NCI-H1436 (cell line): ENCODE measurements at places on chromosomes 12 and 14.

- no peak for DNase-seq
Observed at GRCh38 chr12:117674313-117674712, 294.5 kb downstream of the KSR2 start.

DNA sequence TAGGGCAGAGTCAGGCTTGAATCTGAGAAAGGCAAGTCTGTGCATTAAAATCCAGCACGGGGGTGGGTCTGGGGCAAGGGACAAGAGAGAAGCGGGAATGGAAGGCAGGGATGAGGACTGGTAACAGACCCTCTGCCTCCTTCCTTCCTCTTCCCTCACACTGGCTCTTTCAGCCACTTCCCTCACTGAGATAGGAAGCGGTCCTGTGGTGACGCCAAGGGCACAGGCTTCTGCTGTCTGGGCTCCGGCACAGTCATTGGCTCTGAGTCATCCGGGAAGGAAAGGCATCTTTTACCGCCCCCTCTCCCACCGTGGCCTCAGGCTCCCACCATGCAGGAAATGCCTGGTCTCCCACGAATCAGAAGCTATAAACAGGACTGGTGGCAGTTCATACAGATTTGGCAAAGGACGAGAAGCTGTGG is 70.2 kb downstream of the ETV6 start:
- DNase-seq: no peak

- no peak for DNase-seq
Observed at GRCh38 chr12:19194963-19195362, 65.4 kb downstream of the PLEKHA5 start.

DNA sequence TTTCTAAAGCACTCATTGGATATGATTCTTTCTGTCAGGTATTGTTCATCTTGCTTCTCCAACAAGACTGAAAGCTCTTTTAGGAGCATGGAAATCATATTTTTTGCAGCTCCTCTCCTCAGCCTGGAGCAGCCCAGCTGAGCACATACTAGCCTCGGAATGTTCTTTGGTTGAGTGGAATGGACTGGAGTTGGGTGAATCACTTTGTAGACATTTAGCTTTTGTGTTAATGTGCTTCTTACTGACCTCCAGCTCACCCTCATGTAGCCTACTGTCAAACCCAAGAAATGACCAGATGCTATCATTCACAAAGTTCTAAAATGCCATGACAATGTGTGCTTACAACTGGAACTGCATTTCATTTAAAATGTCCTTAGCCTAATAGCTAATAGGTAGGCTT is 161.1 kb downstream of the NUAK1 start:
- DNase-seq: no peak

DNA sequence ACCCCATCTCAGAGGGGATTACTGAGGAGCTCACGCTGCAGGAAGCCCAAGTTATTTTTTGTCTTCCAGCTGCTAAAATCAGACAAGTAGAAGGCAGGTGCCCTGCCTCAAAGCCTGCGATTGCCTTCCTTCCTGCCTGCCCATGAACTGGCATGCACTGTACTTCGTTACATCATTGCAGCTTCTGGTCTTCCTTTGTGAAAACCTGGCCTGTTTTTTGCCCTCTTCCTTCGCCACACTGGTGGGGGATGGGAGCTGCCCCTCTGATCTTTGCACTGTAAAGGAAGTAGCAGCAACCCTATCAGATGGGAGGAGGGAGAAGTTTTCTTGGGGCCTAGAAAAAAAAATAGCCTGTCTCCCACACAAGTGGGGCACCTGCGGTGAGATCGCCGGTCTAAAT is 1098.7 kb downstream of the BCL11B start:
- no peak for DNase-seq

- no peak for DNase-seq
Observed at GRCh38 chr12:122137681-122138080, 36.3 kb downstream of the IL31 start.

DNA sequence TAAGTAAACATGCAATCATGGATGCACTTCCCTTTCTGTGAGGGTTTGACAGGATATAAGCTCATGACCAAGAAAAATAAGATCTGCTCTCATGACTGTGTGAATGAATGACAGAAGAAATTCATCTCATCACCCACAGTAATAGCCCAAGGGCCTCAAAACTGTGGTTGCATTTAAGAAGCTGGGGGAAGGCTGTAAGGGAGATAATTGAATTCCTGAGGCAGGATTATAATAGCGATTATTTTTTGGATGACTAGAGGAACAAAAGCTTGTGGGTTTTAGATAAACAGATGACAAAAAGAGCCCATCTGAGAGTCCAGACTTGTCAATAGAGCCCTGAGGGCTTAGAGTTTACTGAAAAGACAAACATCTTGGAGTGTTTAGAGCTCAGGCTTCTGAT is 161.2 kb downstream of the NTF3 start:
- DNase-seq: no peak

DNA sequence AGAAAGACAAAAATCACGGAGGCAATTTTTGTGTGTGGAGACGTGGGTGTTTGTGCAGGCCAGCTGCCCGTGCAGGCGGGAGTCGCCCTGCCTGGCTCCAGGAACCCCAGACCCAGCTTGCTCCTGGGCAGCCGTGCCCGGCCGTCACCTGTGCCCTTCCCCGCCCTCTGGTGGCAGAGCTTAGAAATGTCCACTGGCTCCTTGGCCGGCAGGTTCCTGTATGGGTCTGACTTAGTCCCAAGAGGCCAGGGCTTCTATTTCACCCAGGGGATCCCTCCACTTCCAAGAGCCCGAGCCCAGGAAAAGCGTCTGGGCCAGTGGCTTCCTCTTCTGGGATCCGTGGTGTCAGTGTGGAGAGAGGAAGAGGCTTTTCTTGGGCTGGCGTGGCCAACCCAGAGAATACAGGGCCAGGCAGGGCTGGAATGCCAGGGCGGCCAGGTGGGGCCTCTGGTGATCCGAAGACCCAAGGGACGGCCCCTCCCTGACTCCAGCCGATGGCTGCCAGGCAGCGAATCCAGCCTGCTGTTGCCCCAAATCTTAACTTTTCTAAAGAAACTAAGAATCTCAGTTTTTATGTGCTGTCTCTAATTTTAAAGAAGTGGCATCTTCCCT is 120.9 kb downstream of the TMEM132C start:
- peak; percentile 53 for DNase-seq

DNA sequence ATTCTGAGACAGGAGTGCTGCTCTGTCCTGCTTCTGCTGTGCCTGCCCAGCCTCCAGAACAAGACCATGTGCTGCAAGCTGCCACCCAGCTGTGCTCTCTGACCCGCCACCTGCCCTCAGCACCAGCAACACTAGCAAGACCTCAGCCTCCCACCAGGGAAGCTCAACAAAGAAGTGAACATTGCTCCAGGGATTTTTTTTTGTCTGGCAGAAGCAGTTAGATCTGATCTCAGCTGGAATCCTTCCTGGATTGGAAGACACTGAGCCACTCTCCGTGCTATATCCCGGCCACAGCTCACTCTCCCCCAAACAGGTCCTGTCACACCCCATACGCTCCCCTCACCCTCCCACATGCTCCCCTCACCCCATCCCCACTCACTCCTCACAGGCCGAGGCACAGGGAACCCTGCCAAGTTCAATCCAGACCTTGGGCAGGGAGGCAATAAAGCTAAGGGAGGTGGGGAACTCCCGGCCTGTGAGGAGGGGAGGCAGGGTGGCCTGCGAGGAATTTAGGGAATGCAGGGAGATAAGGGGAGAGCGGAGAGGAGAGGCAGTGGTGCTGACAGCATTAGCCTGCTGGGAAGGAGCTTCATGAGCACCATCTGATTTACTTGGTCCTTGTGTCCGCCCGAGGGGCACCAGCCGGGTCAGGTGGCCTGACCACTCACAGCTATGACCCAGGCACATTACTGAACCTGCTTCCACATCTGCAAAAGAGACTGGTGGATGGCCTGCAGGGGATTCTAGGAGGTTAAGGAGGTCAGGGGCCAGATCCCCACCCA is 29.7 kb downstream of the CCDC85C start:
- no peak for DNase-seq

GRCh38 chr14:31994391-31995033 is 82.6 kb upstream of the ARHGAP5 start:
- no peak for DNase-seq

GRCh38 chr12:102873077-102873476 is 44.0 kb downstream of the PAH start:
- DNase-seq: no peak

DNA sequence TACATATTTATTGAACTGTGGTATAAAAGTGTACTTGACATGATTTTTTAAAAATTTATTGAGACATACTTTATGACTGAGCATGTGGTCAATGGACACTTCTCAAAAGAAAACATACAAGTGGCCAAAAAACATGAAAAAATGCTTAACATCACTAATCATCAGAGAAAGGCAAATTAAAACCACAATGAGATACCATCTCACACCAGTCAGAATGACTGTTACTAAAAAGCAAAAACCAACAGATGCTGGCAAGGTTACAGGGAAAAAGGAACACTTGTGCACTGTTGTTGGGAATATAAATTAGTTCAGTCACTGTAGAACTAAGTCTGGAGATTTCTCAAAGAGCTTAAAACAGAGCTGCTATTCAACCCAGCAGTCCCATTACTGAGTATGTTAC is 1177.6 kb downstream of the GALC start:
- DNase-seq: no peak

DNA sequence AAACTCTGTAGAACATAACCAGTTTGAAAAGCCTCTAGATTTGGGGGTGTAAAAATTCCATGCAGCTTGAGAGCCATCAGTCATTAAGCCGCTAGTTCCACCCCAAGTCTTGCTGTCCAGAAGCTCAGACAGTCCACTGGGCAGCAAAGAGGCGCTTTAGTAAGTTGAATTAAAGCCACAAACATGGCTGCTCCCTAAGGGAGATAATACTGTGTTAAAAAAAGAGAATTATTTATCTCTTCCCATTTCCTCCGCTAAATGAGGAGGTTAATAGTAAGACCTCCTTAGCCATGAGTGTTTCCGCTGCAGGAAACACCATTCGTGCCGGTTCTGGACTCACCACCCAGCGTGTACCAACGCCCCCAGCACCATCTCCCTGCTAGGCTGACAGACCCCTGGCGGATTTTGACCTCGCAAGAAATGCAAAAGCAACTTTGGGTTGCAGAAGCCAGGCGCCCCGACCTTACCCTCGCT is 536 bp downstream of the TM7SF3 start:
- DNase-seq: no peak

GRCh38 chr12:89971880-89972279 is 263.2 kb upstream of the ATP2B1 start:
- no peak for DNase-seq

- DNase-seq: no peak
Observed at GRCh38 chr12:10716704-10717315, 6.3 kb downstream of the YBX3 start.

- DNase-seq: no peak
Observed at GRCh38 chr14:80403036-80403435, 191.7 kb upstream of the DIO2 start.

DNA sequence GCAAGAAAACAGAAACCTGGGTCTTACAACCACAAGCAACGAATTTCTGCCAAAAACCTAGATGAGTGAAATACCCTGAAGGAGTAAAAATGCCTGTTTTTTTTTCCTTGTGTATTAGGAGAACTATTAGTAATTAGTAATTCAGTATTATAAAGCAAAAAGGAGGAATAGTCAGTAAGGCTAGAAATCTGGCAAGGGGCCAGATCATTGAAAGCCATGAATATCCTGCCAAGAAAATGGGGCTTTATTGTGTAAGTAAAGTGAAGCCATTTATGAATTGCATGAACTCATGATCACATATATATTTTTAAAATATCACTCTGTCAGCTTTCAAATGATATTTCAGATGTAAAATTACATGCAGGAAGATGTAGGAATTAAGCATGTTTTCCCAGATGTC is 57.9 kb downstream of the TXNDC16 start:
- DNase-seq: no peak

- DNase-seq: no peak
Observed at GRCh38 chr14:68343534-68344118, 449.2 kb downstream of the ZFP36L1 start.

GRCh38 chr12:110657747-110658146 is 31.2 kb downstream of the HVCN1 start:
- DNase-seq: no peak

DNA sequence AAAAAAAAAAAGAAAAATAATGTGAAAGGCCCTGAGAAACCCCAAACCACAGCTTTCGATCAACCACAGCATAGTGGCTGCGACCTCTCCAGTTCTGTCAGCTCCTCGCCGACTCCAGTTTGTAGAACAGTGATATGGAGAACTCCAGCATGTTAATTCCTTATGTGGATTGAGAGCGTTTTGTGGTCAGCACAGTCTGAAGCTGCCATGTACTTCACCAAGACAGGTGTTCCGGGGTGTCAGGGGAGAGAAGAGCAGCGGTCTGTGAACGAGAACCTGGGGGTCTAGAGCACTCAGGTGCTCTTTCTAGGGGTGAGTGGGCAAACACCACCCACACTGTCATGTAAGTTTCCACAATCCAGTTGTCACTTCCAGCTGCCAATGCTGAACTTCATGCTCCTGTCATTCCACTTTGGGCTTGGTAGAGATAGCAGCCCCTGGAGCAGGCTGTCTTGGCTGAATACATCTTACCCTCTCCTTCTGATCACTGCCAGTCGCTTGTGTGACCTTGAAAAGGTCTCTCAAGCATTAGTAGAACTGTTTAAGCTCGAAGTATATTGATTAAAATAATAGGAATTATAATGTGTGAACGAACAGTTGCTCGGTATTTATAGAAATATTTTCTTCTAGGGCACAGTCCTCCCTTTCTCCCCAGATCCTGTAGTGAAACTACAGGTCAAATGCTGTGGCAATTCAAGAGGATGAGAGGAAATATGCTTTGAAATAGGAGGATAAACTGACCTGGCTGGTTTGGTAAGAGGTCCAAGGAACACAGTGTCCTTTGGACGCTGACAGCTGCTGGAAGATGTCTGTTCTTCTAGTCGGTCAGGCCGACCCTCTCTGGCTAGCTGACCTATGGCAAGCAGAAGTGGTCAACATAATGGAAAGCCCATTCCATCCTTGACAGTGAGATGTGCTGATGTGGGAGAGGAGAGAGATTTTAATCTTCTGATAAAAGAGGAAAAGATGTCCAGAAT is 15.7 kb upstream of the MAX start:
- no peak for DNase-seq

- no peak for DNase-seq
Observed at GRCh38 chr14:77125281-77125801, 16.2 kb downstream of the ZDHHC22 start.

GRCh38 chr12:109020796-109021380 is at the start of gene SVOP:
Gene SVOP, minus strand, starts transcription at chr12:109021068. Its CDS starts 200 bp downstream, at chr12:109020868.
- peak; percentile 72 for DNase-seq

GRCh38 chr12:132006056-132006680 is 56.4 kb downstream of the EP400 start:
- DNase-seq: no peak

- no peak for DNase-seq
Observed at GRCh38 chr12:84397846-84398245, 514.8 kb downstream of the SLC6A15 start.

- no peak for DNase-seq
Observed at GRCh38 chr14:73763396-73763795, 49.2 kb upstream of the PNMA1 start.

- DNase-seq: no peak
Observed at GRCh38 chr14:67602995-67603545, 3.0 kb upstream of the PIGH start.

DNA sequence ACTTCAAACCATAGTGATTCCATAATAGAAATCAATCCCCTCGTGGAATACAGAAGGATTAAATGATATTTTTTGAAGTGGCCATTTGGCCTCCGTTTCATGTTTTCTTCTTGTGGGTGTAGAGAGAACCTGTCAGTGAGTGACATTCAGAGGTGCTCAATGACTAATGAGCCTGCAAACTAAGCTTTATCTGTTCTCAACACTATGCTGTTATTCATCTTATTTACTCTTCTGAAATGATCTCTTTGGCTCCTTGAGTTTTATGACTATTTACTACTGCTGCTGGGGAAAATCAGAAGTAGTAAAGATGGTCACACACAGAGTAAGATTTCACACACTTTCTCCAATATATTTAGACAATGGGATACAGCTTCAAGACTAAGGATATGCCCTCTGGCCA is 30.4 kb downstream of the ATP2B1 start:
- no peak for DNase-seq
